ENCODE measurements at places on chromosomes 1 and 21. TPM values are rescaled to one million over a fixed set of nuclear protein-coding genes. Genes with fewer than 3 reads are reported as not detected.

DNA sequence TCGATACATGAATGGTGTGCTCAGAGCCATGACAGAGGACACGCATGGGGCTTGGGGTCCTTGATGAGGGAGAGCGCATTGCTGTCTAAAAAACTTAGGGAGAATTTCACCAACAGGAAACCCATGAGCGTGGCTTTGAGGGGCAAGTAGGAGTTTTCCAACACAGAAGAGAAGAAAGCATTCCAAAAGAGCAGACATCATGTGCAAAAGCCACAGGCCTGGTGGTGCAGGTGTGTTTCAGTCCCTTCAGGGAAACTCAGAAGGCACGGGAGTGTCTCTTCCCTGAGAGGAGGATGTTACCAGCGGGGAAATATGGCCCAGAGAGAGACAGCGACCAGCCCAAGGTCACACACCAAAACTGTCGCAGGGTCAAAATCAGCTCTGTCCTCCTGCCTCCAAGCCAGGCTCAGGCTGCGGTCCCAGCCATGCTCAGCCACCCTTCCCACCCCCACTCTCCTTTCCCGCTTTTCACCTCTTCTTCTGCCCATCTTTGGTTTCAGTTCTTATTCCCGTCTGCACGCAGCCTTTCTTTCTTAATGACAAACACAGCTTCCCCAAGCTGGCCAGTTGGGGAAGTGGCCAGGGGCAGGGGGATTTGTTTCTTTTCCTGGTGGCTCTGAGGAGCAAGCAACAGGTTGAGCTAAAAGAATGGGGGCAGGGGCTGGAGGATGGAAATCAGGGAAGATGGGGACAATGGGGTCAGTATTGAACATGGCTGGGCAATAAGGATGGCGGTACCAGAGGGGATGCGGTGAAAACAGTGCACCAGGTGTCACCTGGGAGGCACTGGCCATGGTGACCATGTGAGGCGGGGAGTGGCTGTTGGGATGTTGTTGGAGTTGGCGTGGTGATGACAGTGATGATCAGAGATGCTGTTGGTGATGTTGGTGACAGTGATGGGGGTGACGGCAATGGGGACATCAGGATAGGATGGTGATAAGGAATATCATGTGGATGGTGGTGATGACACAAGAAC lies 10.3 kb downstream of the LAPTM5 start:
- no peak for DNase-seq

- no peak for DNase-seq
Measured at GRCh38 chr1:171372418-171373084, 58.6 kb downstream of the FMO4 start.

DNA sequence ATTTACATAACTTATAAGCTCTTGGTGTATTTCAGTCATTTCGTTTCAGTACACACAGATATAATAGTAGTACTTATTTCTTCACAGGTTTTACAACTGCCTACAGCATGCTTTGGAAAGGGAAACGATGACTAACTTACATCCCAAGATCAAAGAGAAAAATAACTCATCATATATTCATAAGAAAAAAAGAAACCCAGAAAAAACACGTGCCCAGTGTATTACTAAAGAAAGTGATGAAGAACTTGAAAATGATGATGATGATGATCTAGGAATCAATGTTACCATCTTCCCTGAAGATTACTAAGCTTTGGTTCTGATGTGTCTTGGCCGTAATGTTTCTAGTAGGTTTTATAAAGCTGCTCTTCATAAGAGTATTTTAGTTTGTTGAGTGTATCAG lies 30.9 kb downstream of the TYW3 start:
- no peak for DNase-seq

GRCh38 chr1:247905181-247905580 lies 9.8 kb downstream of the OR2W3 start:
- DNase-seq = no peak

Gene OR4F29
- not detected for total RNA-seq

GRCh38 chr1:205339197-205339702 lies 17.5 kb downstream of the KLHDC8A start:
- DNase-seq = no peak

All from left ventricle myocardium inferior (tissue), 1 donor.